ENCODE measurements at places on chromosomes 2 and 18. TPM values are rescaled to one million over a fixed set of nuclear protein-coding genes. Genes with fewer than 3 reads are reported as not detected.

ANKRD30B gene
- not detected for total RNA-seq

EGR4 gene
- 0.34 TPM for total RNA-seq

WDR43 gene
- total RNA-seq: 84.8 TPM

DNA sequence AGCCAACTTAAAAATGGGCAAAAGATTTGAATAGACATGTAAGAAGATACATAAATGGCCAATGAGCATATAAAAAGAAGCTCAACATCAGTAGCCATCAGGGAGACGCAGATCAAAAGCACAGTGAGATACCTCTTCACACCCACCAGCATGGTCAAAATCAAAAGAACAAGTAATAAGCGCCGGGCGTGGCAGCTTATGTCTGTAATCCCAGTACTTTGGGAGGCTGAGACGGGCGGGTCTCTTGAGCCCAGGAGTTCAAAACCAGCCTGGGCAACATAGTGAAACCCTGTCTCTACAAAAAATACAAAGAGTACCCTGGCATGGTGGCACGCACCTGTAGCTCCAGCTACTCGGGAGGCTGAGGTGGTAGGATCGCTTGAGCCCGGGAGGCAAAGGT is 4.6 kb upstream of the CIB4 start:
- no peak for DNase-seq

GRCh38 chr2:12674644-12675328 is 42.0 kb upstream of the TRIB2 start:
- DNase-seq: no peak

DNA sequence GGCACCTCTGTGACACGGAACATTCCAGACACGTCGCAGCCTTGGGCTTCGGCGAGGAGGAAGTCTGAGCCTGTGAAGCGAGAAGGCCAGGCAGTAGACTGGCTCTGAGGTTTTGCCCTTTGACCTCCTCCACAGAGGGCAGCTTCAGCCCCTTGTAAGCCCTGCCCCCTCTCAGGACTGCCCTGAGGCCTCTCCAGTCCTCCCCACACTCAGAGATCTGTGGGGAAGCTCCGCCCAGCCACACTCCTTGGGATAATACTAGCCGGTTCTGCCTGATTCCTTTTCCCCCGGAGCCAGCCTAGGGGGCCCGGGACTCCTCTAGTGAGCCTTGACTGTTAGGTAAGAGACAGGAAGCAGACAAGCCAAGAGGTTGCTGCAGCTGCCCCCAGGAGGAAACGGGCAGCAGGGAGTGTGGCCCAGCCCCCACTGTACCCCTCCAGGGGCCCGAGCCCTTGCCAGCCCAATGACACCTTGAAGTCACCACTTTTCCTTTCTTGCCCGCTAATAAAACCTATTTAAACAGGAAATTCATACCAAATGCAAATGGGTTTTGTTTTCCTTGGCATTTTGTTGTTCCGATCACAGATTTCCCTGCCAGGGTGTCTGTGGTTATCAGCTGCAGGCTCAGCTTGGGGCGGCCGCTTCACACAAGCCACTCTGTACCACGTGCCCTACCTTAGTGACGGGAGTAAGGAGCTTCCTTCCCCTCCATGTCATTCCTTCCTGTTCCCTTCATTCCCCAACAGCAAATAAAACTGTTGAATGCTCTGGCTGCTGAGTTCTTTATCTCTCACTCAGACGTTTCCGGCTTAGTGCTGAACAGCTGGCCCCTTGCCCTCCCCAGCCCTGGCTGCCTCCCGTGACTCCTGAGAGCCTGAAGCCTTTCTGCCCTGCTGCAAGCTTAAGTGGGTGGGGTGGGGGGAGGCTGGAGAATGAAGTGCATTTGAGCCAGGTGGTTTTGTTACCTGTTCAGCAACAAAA is 124.7 kb downstream of the CABLES1 start:
- DNase-seq: no peak

DNA sequence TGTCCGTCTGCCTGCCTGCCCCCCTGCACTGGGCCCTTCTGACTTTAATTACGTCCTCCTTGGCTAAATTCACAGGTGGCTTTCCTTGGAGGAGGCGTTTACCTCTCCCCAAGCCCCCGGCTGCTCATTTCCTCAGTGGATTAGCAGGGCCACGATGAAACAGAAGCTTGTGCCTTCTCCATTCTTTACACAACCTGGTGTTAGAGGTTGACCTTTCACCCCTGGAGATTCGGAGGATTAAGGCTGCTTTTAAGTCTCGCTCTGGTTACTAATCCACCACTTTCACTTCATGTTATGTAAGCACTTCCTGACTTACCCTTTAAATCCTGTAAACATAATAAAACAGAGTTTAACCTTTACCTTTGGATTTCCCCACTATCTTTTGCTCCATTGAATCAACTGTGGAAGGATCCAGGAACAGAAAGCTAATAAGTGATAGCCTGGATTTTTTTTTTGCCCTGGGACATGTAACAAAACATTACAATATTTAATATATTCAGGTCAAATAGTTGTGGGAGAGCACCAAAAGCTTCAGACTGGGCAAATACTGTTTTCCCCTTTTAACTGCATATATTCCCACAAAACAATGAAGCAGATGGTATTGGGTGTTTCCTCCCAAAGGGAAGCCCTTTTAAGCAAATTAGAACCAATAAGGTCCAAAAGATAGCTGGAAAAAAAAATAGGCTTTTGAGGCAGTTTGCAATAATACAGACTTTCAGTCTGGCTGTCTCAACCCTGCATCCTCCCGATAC is 370.2 kb downstream of the EN1 start:
- DNase-seq: no peak

DNA sequence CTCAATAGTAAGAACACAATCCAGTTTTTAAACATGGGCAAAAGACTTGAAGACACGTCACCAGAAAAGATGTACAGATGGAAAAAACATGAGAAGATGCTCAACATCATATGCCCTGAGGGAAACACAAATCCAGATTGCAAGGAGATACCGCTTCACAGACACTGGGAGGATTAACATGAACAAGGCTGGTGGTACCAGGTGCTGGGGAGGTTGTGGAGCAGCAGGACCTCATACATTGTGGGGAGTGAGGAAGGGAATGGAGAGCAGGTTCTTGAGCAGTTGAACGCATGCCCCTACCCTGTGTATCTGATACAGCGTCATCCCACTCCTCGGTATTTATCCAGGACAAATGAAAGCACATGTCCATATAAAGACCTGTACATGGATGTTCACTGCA is 72.1 kb downstream of the ARHGEF4 start:
- DNase-seq: no peak

DNA sequence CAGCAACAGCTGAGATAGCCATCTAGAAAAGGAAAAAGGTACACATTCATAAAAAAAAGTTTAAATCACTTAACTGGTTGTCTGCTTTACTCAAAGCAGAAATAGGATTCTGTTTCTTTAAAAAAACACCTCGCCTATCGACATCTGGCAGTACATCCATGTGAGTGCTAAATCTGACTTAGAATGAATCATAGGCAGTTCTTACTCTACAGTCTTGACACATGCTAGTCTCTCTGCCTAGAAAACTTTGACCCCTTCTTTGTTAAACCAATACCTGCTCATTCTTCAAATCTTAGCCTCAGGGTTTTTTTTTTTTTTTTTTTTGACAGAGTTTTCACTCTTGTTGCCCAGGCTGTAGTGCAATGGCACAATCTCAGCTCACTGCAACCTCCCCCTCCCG is 37.1 kb upstream of the GPR75 start:
- DNase-seq: no peak

DNA sequence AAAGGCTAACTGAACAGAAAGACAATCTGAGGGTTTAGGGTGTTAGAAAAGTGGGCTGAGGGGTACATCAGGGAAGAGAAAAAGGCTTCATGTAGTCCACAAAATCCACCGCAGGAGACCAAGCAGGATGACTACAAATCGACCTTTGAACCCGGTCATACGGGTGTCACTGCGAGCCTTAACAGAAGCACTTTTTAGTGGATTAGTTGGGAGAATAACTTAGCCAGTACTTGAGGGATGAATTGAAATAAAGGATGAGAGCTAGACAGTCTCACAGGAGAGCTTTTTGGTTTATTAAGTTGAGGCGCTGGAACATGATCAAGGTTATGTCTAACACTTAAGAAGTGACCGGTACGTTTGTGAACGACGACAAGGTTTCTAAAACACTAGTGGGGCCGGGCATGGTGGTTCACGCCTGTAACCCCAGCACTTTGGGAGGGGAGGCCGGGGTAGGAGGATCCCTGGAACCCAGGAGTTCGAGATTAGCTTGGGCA is 217.7 kb downstream of the MCFD2 start:
- DNase-seq: no peak

DNA sequence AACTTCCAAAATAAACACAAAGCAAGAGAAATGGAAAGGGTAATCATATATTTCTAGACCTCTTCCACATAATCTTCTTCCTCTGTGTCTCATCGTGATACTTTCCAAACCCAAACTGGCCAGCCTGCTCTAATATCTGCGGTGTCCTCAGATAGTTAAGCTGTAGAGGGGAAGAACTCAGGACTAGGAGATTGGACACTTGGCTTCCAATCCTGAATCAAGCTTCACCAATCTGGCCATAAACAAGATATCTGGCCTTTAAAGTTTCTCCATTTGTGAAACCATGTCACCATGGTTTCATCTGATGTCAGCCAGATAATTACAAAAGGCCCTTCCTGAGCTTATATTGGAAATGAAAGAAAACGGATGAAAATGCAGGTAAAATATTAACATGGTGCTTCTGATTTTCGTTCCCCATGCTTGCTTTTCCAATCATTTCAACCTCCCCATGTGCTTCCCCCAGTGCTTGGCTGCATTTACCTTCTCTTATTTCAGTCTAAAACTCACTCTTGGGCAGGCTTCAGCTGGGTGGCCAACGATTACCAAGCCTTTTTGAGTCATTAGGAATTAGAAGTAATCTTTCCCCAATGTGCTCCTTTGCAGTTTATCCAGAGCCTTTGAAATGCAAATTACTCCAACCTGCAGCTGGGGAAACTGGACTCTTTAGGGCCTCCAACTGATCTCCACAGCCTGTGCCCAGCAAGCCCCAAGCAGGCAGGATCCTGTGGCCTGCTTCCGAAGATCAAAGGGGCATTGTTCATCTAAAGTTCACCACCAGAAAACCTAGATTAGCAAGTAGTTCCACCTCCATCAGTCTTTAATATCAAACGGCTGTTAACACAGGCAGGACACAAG is 44.5 kb upstream of the MYCN start:
- DNase-seq: no peak

GRCh38 chr2:239246723-239247122 is 154.1 kb downstream of the HDAC4 start:
- no peak for DNase-seq

DNA sequence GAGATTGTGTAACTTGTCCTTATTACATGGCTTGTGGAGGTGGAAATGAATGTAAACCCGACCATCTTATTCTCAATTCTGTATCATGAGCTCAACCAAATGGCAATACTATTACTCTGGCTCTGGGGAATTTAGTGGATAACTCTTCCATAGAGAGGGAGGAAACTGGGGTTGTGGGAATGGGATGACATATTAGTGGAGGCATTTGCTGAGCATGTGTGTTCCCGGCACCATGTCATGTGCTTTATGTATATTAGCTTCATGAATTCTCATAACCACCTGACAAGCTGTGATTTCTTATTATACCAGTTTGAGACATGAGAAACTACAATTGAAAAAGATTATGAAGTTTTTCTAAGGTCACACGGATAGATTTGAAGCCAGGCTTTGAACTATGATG is 112.8 kb upstream of the TMEFF2 start:
- DNase-seq: no peak

DNA sequence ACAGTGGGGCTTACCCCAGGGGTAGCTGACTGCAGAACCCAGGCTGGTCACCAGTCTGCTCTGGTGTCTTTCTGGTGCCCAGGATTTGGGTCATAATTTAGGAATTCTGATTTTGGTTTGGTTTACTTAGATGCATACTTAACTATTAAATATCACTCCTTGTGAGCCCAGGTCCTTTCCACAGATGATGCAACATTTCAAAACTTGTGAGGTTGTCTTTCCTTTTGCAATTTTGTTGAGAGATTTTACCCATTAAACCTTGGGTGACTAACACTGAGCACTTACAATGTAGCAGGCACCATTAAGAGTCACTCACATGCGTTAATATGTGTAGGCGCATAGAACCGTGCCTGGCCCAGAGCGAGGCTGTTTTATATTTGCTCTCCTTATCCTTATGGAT is 61.8 kb upstream of the RPL31 start:
- DNase-seq: no peak

DNA sequence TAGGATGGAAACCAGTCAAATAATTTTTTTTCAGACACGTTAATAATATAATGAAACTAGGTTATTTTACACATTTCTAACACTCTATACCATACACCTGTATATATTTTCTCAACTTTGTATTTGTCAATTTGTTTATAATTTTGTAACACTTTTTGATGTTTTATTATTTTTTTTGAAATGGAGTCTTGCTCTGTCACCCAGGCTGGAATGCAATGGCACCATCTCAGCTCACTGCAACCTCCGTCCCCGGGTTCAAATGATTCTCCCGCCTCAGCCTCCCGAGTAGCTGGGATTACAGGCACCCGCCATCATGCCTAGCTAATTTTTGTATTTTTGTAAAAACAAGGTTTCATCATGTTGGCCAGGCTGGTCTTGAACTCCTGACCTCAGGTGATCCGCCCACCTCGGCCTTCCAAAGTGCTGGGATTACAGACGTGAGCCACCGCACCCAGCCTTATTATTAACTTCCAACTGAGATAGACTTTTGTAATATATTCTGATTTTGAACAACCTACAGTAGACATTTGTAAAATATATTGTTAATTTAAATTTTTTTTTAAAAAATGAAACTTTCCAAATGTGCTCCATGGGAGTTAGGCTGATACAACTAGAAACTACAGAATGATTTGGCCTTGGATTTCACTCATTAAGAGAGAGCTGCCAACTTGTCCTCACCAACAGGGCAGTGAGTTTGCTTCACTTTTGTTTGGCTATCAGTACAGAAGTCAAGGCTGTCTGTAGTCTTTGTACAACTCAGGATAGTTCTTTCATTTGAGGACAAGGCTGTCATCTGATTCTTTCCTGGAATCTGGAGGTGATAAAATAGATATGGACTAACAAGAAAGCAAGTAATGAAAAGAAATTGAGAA is 33.9 kb upstream of the COBLL1 start:
- DNase-seq: no peak

DNA sequence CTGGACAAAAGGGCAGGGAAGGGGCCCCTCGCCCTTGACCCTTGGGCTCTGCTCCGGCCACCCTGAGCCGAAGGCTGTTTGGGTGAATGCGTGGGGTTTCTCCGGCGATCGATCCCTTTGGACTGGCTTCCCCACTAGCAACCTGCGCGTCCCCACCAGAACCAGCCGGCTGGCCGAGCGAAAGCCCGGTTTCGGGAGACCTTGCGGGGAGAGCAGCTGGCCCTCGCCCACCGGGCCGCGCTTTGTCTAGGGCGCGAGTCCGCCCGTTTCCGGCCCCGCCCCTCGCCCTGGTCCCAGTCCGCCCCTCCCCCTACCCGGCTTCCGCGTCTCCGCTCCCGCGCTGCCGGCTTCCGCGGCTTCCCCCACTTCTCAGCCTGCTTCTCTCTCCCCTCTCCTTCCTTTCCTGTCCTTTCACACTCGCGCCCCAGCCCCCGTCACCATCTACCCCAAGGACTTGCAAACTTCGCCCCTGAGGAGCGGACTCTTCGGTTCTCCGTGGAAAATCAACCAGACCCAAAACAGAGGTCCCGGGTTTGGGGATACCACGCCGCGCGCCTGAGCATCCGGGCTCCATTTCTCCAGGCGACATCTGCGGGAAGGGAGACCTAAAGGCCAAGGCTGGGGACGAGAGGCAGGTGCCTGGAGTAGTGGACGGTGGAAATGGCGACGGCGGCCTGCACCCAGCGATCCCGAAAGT is 48.0 kb upstream of the ATP6V1B1 start:
- peak; percentile 62 for DNase-seq

- DNase-seq: no peak
Observed at GRCh38 chr2:218384975-218385374, 2.9 kb downstream of the SLC11A1 start.

- no peak for DNase-seq
Observed at GRCh38 chr2:216039918-216040317, 26.6 kb upstream of the MREG start.
